ENCODE measurements at places on chromosomes 11 and 22. TPM values are rescaled to one million over a fixed set of nuclear protein-coding genes. Genes with fewer than 3 reads are reported as not detected.
A peak's percentile ranks its signal among the peaks of the same experiment; 100 is the strongest.

DNA sequence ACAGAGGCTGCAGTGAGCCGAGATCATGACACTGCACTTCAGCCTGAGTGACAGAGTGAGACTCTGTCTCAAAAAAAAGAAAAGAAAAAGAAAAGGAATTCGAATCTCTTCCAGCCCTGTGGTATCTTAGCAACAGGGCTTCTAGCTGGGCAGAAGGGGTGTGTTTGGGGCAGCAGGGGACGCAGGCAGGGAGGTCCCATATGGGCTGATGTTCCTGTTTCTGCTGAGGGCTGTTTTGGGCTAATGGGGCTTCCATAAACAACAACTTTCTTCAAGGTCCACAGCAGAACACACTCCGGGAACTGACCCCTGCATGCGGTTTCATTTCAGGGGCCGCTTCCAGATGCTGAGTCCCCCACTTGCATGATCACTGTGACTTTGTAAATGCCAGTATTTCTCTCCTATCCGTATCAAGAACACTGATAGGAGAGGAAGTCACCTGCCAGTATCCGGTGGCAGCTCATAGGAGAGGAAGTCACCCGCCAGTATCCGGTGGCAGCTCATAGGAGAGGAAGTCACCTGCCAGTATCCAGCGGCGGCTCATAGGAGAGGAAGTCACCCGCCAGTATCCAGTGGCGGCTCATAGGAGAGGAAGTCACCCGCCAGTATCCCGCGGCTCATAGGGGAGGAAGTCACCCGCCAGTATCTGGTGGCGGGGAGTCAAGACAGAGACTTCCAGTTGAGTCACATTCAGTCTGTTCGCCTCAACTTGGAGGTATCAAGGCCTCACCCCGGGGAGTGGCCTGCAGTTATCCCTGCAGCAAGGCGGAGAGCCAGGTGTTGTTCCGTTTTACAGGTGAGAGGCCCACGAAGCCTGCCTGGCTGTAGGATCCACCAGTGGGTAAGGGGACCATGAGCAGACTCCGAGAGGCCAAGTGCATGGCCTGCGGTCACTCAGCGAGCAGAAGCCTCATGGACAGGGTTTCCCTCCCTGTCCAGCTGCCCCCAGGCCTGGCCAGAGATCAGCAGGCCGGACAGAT, 8.3 kb upstream of the FGF19 start:
- no peaks in the 10 kb centered on the region for H3K4me1 ChIP-seq
- no peaks in the 10 kb centered on the region for H3K36me3 ChIP-seq
- no peaks in the 10 kb centered on the region for H3K27me3 ChIP-seq
- DNase-seq = no peak

NPAS4 gene
- total RNA-seq = not detected

- H3K4me1 ChIP-seq = peaks cover 35% of the 10 kb centered on the region
- H3K27ac ChIP-seq = peak overlapping the region; percentile 77
- H3K4me3 ChIP-seq = peak overlapping the region; percentile 84
- H3K36me3 ChIP-seq = peaks cover 8% of the 10 kb centered on the region
- DNase-seq = no peak
Observed at GRCh38 chr11:119107538-119108145, 498 bp downstream of the C2CD2L start.

- no peaks in the 10 kb centered on the region for H3K36me3 ChIP-seq
- peak; percentile 17 for DNase-seq
- H3K27ac ChIP-seq = no peak overlapping the region
Observed at GRCh38 chr11:2549876-2550605, 105.2 kb downstream of the KCNQ1 start.

Measured in body of pancreas (tissue), 4 donors.